AG08395 (cell line): ENCODE measurements at places on chromosomes 3 and 15.

DNA sequence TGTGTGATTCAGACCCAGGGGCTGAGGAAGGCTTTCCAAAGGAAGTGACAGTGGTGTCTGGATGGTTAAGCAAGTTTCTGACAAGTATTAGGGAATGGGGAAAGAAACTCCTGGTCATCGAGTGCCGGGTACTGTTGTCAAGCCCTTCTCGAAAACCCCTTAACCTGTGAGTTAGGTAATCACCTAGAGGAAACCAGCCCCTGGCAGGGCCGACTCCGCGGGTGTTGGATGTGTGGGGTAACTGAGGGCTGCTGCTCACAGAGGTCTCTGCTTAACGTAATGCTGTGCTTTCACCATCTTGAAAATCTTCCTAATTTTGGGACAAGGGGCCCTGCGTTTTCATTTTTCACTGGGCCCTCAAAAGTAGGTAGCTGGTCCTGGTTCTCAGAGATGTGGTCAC lies 67.0 kb downstream of the SMAD6 start:
- no peak for DNase-seq

DNA sequence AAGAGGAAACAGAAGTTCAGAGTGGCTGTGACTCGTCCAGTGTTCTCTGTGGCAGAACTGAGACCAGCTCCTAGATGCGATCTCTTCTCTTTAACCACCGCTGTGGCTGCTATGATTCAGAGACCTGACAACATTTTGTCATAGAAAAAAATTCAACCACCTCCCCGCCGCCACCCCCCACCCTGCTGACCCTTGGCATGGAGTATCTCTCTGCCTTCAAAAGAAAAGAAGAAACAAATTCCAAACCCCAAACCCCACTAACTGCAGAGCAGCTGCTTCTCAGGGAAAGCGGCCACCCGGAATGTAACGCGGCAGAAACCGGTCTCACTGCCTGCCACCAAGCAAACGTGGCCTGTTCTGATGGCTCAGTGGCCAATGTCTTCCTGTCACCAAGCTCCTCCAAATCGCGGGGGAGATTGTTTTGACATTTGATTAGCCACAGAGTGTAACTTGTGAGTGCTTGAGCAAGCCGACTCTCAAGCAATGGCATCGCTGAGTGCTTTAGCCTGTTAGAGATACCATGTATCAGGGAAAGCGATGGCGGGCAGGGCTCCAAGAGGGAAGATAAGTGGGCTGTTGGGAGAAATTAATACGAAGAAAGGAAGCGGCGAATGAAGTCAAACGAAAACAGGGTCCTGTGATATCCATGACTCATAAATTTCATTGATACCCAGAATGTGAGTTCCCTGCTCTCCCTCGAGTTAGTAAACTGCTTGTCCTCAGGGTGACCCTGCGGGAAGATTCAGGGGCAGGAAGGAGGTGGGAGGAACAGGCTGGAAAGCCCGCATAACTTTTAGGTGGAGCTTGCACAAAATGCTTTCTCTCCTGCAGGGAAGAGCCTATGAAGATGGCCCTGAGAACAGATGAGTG lies 44.8 kb upstream of the TLE3 start:
- no peak for DNase-seq

- no peak for DNase-seq
Measured at GRCh38 chr3:189529468-189529867, 101.7 kb upstream of the TP63 start.

DNA sequence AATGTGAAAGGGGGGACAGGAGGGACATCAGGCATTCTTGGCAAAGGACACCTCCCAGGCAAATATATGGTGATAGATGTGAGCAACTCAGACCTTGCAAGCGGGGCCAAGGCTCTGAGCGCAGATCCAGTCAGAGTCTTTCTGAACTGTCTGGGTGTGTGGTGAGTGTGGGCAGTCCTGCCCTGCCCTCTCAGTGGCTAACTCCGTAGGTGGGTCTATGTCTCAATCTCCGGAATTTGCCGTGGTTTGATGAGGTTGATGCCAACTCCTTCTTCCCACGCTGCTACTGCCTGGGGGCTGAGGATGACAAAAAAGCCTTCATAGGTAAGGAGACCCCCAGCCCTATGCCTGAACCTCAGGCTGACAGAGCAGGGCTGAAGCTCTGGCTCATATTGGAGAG lies 7.4 kb downstream of the TTLL3 start:
- no peak for DNase-seq

GRCh38 chr3:15426579-15427118 lies 695 bp downstream of the METTL6 start:
- DNase-seq = no peak
